ENCODE measurements at places on chromosomes 1 and 21.

GRCh38 chr1:37860346-37860666 lies 914 bp upstream of the MTF1 start:
- no peak for DNase-seq

DNA sequence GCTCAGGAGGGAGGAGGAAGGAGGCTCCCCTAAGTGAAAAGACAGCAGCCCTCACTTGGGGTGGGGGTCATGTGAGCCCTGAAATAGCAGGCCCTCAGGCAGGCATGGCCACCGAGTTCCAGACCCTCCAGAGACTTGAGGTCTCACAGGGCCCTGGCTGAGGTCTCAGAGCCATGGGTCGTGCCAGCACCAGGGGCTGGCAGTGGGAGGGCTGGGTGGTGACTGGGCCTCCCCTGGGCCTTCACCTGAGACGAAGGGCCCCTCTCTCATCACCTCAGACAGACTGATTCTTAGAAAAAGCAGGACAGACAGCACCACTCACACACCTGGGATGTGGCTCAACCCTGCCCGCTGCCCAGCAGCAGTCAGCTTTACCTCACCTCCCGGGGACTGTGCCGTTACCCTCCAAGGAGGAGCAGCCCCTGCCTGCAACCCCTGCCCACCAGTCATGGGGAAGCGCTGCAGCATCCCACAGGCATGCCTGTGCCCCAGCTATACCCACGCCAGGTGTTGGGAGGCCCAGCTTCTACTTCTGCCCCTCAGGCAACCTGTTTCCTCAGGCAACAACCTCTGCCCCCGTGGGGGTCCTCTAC lies 42.6 kb upstream of the LRP8 start:
- peak; percentile 42 for DNase-seq

DNA sequence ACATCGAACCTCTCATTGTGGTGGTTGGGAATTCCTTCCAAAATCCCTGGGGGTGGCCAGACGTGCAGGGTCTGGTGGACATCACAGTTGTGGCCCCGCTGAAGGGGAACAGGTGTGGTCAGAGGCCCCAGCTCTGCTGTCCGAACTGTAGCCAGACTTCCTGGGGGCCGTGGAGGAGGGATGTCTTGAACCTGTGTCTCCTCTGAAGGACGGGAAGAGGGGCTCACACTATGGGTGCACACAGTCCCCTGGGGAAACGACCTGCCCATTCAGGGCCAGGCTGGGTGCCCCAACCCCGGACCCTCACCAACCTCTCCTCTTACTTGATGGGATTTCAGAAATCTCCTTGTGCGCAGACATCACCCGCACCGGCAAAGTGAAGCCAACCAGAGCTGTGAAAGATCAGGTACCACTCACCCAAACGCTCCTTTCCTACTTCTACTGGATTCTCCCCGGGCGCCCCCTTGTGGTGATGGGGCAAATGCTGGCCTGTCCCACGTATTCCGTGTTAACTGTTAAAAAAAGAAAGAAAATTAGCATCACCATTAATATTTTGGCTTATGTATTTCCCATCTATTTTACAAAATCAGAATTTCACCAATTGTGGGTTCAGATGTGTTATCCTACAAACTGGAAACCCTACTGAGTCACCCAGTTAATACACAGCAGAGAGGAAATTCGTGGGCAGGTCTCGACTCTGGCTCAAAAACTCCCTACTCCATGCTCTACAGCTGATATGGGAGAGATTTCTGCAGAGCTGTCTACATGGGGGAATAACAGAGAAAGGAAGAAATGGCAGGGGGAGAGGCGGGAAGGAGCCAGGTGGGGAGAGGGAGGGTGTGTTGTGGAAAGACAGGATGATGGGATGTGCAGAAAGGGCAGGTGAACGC lies 28.1 kb downstream of the PADI4 start:
- no peak for DNase-seq

DNA sequence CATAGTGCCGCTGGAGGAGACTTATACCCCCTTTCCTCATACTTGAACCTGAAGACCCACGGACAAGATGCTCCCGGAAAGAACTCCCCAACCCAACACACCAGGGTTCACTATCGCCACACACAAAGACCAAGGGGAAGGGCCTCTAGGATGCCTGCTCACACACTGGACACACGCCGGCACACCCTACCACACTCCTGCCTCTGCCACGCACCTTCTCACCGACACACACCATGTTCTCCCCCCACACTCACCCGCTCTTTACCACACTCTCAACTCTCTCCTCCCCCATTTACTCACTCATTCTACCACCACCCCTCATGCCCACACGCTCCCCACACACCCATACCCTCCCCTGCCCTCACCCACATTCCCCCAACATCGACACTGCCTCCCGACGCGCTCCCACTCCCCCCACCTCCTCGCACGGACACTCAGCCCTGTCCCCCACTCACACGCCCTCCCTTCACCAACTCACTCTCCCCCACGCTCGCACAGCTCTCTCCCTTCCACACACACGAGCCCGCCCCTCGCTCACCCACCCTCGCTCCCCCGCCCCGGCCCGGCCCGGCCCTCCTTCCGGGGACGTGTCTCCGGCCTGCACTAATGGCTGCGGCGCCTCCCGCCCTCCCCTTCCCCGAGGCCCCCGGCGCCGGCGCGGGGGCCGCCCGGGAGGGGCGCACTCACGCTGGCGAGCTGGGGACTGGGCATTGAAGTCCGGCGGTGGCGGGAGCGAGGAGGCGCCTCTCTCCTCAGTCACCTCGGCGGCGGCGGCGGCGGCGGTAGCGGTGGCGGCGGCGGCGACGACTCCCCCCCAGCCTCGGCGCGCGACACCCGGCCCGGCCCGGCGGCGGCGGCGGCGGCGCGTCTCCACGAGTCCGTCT lies 626 bp downstream of the PTP4A2 start:
- peak; percentile 83 for DNase-seq

DNA sequence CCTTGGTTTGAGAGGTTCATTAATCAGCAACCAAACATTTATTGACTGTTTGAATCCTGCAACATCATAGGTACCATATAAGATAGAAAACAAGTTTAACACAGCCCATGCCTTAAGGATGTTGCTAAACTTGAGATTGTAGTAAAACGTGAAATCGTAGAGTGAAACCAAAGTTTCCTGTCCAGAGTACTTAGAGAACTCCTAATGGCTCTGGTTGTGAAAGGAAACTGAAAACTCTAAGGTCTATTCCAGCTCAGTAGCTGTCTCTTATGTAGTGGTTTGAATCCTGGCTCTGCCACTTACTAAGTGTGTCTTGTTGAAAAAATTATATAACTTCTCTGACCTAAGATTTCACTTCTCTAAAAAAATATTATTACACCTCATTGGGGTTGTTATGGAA lies 310.9 kb downstream of the NTNG1 start:
- no peak for DNase-seq

- DNase-seq, result no peak
Measured at GRCh38 chr1:115036814-115037507, 7.3 kb downstream of the TSHB start.

GRCh38 chr1:201223852-201224665 lies 33.4 kb downstream of the IGFN1 start:
- no peak for DNase-seq

DNA sequence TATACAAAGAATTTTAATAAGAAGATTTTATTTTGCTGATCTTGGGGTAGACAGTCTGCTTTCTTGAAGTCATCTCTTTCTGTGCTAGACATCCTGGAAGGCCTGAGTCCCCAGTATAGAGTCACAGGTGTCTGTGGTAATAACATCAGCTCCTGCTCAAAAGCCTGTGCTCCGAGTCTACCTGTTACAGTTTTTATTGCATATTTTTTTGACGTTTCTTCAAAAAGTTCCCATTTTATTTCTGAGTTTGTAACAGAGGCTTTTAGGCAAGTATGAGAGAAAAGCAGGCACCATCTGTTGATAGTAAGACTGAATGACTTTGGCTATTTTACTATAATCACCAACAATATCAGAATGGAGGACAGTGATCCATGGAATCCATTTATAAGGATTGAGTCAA lies 58.0 kb upstream of the WDR26 start:
- DNase-seq, result no peak

DNA sequence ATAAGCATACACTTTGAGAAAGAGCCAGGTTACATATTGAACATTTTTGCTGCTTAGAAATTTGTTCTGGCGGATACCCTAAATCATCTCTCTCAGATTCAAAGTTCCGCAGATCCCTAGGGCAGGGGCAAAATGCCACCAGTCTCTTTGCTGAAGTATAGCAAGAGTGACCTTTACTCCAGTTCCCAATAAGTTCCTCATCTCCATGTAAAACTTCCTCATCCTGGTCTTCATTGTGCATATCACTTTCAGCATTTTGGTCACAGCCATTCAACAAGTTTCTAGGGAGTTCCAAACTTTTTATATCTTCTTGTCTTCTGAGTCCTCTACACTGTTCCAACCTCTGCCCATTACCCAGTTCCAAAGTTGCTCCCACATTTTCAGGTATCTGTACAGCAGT lies 23.3 kb upstream of the LYPD8 start:
- no peak for DNase-seq

DNA sequence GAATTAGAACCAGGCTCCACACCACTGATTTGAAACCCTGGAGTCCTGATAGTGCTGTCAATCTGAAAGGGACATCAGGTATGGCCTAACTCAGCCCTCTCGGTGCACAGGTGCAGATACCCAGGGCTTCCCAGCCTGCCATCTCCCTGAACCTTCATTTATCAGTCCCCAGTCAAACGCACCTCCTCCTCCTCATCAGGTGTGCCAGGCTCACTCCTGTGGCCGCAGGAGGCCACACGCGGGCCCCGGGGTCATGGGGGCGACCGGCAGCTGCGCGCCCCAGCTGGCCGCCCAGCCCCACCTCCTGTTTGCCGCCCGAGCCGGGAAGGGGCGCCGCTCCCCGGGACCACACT lies 572 bp downstream of the FUCA1 start:
- no peak for DNase-seq

- DNase-seq, result no peak
Measured at GRCh38 chr1:187226396-187226795, 397.6 kb downstream of the PLA2G4A start.

GRCh38 chr1:53700776-53701175 lies 38.2 kb downstream of the GLIS1 start:
- DNase-seq, result no peak

DNA sequence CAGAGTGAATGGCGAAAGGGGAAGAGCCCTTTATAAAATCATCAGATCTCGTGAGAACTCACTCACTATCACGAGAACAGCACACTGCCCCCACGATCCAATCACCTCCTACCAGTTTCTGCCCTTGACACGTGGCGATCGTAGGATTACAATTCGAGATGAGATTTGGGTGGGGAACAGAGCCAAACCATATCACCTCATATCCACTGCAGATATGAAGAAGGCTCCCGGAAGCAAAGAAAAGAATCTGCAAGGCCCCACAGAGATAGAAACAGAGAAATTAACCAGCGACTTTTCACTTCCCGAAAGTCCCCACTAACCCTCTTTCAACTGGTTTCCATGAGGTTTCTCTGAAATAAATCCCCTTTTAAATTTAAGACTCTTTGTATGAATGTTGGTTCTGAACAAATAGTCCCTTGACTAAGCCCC lies 86.2 kb upstream of the IRF2BP2 start:
- DNase-seq, result no peak

DNA sequence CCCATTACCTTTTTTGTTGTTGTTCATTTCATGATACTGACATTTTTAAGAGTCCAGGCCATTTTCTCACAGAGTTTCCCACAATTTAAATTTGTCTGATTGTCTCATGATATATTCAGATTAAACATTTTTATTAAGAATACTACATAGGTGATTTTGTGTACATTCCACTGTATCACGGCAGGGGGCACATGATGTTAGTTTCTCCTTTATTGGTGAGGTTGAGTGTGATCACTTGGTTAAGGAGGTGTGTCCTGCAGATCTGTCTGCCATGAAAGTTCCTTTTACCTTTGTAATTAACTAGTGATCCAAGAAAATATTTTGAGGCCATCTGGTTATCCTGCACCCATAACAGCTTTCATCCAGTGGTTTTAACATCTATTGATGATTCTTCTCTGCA lies 11.8 kb downstream of the RTCA start:
- DNase-seq, result no peak

DNA sequence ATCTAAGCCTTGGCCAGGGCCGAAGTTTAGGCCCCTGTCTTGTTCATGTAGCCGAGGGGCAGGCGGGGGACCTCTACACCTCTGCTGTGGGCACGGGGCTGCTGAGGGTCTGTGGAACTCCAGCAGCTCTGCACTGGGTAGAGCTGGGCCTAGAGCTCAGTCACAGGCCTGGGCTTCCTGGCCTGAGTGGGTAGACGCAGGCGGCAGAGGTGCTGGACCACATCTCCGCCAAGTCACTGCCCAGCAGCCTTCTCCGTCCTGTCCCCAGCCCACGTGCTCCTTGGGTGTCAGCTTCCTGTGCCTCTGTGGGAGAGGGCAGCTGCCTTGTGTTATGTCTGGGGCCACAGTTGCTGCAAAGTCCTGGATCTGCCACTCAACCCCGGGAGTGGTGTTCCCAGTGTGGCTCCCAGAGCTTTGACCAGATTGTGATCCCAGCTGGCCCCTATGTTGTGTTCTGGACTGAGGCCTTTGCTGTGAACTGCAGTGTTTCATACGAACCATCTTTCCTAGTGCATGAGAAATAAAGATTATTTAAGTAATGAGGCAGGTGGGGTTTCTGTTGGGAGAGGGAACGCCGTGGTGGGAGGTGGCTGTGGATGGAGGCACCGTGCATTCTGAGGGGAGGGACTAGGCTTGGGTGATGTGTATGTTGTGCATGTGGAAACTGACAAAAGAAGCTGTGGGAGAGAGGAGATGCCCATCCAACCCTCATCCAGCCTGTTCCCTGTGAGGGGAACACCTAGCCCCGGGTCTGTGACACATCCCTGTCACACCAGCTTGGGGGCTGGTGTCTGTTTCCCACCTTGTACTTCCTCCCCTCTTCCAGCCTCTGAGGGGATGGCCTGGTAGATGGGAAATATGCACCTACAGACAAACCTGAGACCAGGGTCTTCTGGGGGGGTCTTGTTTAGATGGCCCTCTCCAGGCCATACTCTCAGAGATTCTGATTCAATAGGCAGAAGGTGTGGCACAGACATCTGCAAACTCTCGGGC lies 12.2 kb downstream of the AMPD2 start:
- no peak for DNase-seq

- no peak for DNase-seq
Measured at GRCh38 chr1:183235503-183235902, 49.4 kb downstream of the LAMC2 start.

DNA sequence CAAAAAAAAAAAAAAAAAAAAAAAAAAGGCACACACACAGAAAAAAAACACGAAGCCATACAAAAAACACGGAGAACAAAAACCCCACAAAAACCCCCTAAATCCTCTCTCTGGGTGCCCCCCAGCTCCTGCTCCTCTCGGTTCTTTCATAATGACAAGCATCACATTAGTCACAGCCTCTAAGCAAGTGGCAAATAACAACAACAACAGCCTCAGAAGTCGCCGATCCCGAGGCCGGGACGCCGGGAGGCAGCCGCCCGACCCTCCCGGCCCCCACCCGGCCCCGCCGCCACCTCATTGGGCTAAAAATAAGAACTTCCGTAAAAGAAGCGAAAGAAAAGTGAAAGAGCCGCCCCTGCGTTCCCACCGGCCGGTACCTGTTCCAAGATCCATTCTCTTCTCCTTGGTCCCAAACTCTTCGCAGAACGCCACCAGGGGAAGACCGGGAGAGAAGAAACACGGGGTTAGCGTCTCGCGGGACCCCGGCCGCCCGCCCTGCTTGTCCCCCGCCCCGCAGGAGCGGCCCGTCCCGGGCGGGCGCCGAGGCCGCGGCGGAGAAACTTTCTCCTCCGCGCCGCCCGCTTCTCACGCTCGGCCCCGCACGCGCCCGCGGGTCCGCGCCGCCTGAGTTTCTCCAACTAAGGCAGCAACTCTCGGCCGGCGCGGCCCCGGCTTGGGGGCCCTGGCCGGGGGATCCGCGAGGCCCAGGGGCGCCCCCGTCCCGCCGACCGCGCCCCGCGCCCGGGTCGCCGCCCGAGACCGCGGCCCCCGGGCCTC lies 102.8 kb downstream of the CASZ1 start:
- DNase-seq, result no peak

- peak; percentile 67 for DNase-seq
Measured at GRCh38 chr1:40939320-40940059, 40.0 kb upstream of the CTPS1 start.

All from tibial artery (tissue), 4 donors.